LHCN-M2 (cell line): ENCODE measurements at places on chromosomes 3 and 15. TPM values are rescaled to one million over a fixed set of nuclear protein-coding genes. Genes with fewer than 3 reads are reported as not detected.

GRCh38 chr3:38137615-38138348, 679 bp upstream of the MYD88 start:
- no peak for DNase-seq

GRCh38 chr3:150844484-150844883, 60.8 kb downstream of the MINDY4B start:
- no peak for DNase-seq

GRCh38 chr3:102682741-102683140, 247.9 kb downstream of the ZPLD1 start:
- DNase-seq, result no peak

DNA sequence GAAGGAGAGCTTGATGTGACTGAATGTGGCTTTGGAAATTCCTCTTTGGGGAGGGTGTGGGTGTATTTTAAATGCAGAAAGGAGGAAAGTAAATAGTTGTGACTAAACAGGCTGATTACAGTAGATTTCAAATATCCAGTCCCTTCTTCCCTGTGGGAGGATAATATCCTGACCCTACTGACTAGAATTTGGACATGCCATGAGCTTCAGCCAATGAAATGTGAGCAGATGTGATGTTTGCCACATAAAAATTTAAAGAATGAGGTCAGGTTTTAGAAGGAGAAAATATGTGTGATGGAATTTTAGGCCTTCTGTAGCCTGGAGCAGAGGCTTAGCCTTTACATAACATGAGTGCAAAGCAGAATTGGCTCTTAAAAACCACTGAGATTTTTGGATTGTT, 1218.9 kb downstream of the ROBO2 start:
- DNase-seq, result no peak

Gene FAM3D
- not detected in 2 replicates for total RNA-seq

DNA sequence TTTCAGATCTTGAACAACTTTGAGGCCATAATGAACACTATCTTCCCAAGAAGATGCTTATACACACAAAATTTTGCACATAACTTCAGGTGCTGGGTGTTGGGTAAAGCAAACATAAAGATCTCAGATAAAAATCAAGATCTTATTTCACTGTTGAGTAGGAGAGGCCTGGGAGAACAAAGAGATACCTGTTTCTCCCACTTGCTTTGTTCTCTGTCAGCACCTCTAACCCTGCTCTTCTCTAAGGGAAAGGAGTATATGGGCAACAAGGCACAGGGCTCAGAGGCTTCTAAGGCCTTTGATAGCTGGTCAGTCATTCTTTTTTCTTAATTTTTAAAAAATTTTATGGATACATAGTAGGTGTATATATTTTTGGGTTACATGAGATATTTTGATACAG, 3.6 kb upstream of the GK5 start:
- no peak for DNase-seq

Gene CHRFAM7A
- total RNA-seq, result 2.2 and 4.6 TPM in 2 replicates

DNA sequence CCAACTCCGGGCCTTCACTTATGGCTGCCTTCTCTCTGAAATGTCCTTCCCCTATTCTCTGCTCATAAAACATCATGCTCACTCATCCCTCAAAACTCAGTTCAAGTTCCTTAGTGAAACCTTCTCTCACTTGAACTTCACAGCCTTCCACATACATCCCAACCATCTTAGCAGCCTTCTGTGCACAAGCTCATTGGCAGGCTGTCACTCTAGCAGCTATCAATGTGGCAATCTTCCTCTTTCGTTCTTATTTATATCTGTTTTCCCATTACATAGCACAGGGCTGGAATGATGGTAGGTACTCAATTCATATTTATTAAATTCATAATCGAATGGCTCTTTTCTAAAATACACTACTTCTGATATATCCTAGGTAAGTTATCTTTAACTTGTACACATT, 66.4 kb upstream of the MCTP2 start:
- no peak for DNase-seq

DNA sequence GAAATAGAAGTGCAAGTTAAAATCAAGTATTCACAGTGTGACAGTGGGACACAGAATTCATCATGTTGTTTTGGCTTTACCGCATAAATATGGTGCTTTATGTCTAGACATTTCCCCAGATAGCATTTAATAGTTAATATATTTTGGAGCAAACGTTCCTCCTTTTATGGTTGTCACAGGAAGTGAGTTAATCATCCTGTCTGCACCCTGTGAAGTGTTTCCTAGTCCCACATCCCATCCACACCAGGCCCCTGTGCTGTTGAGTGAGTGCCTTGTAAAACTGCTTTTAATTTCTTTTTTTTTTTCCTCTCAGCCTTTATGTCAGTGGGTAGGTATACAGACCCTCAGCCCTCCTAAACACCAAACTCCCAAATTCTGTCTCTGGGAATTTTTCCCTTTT, 393.7 kb downstream of the FEZF2 start:
- peak; percentile 43 for DNase-seq

Gene ATP13A5
- not detected in 2 replicates for total RNA-seq

- no peak for DNase-seq
These were observed 208.8 kb upstream of the CTDSPL start for GRCh38 chr3:37652851-37653250.

Gene CPB1
- not detected in 2 replicates for total RNA-seq

DNA sequence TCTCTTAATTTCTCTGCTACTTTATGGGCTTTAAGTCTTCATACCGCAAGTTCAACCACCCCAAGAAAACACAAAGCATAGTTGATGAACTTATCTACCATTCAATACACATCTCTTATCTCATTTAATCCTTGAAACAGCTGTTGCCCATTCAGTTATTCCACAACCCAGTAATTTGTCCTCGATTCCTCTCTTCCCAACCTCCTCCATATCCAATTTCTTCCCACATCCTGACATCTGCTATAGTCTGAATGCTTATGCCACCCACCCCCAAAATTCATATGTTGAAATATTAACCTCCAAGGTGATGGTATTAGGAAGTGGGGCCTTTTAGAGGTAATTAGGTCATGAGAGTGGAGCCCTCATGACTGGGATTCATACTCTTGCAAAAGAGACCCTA, 345.4 kb downstream of the ERC2 start:
- DNase-seq, result peak; percentile 92

DNA sequence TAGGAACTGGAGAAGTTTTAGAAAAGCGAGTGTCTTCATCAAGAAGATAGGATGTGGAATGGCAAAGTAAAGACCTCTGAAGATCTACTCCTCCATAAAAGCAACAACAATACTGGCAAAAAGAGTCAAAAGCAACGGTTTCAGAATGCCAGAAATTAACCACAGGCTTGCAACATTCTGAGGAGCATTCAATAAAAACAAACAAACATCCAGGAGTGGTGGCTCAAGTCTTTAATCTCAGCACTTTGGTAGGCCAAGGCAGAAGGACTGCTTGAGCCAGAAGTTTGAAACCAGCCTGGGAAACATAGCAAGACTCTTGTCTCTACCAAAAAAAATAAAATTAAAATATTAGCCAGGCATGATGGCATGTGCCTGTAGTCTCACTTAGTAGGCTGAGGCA, 143.2 kb upstream of the HACD2 start:
- DNase-seq, result peak; percentile 70
